ENCODE measurements at places on chromosomes 3 and 15.
A peak's percentile ranks its signal among the peaks of the same experiment; 100 is the strongest.

- DNase-seq, result no peak
These were observed 95.7 kb downstream of the DUT start for GRCh38 chr15:48426941-48427340.

- no peak for DNase-seq
These were observed 83.4 kb downstream of the CCK start for GRCh38 chr3:42182555-42182954.

- no peak for DNase-seq
These were observed 59.4 kb upstream of the TRPM1 start for GRCh38 chr15:31160740-31161495.

DNA sequence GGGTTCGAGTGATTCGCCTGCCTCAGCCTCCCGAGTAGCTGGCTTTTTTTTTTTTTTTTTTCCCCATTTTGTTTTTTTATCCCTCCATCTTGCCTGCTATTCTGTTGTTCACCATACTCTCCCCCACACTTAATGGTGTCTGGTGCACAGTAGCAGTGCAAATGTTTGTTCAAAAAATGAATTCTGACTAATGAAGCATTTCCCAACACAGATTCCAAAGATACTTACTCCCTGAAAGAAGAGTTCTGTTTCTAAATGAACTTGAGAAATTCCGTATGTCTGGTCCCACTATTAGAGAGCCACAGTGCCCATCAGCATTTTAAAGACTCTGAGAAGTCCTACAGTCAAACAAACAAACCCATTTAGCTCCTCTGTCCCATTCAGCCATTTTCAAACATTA lies 9.5 kb downstream of the EDEM1 start:
- no peak for DNase-seq

DNA sequence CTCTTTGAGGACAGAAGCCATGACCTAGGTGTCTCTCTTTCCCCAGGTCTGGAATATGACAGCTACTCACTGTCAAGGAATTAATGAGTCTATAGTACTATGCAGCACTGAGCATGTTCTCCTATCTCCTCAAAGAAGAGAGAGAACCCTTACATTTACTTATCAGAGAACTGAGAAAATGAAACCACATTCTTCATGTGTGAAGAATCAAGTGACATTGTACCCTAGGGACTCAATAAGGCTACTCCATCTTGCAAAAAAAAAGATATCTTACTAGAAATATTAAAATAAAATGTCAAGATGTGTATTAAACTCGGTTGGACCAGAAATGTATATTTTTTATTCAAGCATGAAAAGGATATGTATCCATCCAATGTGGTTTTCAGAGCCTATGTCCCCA lies 133.2 kb upstream of the COL8A1 start:
- no peak for DNase-seq

DNA sequence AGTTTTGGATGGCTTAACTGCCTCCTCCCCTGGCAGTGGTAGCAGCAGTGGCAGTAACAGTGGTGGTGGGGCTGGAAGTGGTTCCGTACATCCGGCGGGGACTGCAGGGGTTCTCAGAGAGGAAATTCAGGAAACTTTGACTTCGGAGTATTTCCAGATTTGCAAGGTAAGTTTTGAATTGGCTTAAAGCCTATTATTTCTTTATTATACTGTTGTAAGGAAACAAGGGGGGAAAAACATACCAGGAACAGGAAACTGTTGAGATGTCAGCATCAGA lies 1.5 kb downstream of the STXBP5L start:
- no peak for DNase-seq

DNA sequence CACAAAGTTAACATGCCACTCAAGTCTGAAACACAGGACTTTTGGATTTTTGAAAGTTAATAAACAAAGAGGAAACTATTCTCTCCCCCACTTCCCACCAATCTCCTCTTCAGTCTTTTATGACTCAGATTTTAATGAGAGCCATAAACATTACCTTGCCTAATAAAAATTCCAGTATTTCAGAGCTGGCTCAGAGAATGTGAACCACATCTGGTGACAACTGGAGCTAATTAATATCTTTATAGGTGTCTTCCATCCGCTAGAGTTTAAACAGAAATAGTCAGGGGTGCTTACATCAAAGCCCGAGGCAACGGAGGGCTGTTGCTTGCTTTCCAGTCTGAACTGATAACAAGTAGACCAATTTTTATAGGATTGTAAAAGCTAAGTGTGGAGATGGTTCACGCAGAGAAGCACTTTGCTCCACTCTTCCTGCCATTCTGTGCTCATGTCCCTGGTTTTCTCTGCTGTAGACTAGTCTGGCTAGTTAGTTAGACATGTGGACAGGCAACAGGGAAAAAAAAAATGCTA lies 363.6 kb downstream of the NR2F2 start:
- DNase-seq, result peak; percentile 54

DNA sequence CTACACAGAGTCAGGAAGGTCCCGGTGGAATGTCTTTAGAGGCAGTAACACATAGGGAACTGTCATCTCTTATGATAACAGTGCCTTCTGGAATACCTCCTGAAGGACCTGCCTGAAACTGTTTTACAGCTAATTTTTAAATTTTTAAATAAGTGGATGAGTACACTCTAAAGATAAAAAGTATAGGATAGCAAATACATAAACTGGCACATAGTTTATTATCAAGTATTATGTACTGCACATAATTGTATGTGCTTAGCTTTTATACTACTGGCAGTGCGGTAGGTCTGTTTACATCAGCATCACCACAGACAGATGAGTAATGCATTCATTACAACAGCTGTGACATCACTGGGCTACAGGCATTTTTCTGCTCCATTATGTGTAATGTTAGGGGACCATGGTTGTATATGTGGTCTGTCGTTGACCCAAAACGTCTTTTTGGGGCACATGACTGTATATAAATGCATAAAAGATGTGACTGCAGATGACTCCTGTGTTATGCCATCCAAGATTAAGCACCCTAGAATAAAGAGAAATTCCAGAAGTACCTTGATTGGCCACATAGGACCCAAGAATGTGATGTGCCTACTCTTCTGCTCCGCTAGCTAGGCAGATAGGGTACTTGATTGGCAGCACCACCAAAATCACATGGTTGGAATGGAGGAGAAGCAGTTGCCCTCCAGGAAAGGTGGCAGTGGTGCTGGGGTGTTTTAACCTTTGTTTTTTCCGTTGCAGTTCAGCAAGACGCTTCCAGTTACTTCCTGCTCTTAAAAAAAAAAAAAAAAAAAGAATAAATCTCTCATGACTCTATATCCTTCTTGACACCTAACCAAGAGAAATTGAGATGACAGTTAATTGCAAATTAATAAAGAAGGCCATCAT lies 3.3 kb downstream of the VPS8 start:
- no peak for DNase-seq

- no peak for DNase-seq
These were observed at the start of gene APBA2 for GRCh38 chr15:28885630-28886430. Gene APBA2, plus strand, starts transcription at chr15:28885974. Its CDS starts 167,911 bp downstream, at chr15:29053885.

GRCh38 chr3:42489937-42490227 lies 12.6 kb upstream of the VIPR1 start:
- no peak for DNase-seq

DNA sequence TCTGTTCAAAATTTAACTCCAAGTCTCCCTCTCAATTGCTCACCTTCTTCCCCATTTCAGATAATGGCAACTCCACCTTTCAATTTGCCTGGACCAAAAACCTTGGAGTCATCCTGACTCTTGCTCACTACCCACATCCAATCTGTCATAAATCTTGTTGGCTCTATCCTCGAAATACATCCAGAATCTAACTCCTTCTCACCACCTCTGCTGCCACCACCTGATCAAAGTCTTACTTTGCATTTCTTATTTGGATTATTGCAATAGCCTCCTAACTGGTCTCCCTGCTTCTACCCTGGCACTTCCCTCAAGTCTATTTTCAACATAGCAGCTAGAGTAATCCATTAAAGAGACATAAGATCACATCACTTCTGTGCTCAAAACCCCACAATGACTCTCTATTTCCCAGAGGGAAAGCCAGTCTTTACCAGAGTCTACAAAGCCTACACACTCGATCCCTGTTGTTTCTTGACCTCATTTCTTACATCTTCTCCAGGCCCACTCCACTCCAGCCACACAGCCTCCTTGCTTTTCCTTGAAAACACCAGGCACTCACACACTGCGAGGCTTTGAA lies 86.6 kb downstream of the GPR156 start:
- no peak for DNase-seq

DNA sequence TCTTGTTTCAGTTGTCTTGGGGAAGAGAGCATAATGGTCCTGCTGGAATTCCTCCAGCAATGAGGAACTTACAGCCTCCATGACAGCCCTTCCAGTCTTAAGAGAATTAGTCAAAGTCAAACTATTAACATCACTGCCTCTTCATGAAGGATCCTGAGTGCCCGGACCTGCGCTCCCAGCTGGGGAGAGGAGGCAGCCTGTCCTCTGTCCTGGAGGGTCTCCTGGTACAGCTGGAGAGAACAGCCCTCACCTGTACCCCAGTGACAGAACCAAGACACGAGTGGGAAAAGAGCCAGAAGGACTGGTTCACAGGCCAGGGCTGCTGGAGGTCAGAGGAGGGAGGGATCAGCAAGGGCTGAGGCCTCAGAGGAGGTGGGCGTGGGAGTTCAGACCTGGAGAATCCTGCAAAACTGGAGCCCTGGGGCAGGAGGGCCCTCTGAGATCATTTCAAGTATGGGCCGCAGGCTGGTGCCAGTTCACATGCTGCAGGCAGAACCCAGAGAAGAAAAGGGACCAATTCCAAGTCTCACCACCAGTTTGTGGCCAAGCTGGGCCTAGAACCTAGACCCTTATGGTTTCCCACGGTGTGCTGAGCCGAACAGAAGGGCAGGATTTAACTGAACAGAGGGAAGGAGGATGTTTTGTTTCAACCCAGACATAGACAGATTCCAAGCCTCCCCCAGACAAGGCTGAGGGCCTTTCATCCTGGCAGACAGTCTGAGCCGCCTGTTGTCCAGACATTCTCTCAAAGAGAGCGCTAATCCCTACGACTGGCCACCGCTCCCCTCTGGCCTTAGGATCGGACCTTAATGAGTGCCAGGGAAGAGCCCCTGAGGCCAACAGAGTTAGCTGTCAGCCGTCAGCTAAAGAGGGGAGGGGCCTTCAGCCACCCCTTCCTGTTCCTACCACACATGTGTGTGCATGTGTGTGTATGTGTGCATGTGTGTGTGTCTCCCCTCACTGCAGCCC lies 18.2 kb downstream of the LOXL1 start:
- DNase-seq, result no peak

- no peak for DNase-seq
These were observed 35.9 kb downstream of the CTXND1 start for GRCh38 chr15:80216141-80216540.

- DNase-seq, result no peak
These were observed 627 bp downstream of the NT5DC2 start for GRCh38 chr3:52532838-52533622.

GRCh38 chr15:37921527-37922385 lies 12.7 kb upstream of the TMCO5A start:
- peak; percentile 39 for DNase-seq

GRCh38 chr3:89527736-89528305 lies 420.4 kb downstream of the EPHA3 start:
- no peak for DNase-seq

DNA sequence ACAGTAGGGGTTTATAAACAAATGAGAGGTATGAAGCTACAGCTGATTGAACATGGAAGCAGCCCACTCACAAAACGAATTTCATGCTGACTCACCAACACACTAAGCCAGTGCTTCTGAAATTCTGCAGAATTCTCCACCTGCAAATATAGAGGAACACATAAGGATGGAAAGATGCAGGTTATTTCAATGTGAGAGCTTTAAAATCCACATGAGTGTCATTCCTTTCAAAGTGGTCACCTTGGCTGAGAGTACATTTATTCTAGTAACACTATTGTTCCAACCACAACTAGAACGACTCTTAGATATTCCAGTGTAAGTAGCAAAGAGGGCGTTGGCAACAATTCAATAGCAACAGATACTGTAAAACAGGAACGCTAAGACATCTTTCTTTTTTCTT lies 189.9 kb upstream of the TSC22D2 start:
- DNase-seq, result no peak

GRCh38 chr3:95356764-95357501 lies 1294.1 kb downstream of the NSUN3 start:
- DNase-seq, result no peak

DNA sequence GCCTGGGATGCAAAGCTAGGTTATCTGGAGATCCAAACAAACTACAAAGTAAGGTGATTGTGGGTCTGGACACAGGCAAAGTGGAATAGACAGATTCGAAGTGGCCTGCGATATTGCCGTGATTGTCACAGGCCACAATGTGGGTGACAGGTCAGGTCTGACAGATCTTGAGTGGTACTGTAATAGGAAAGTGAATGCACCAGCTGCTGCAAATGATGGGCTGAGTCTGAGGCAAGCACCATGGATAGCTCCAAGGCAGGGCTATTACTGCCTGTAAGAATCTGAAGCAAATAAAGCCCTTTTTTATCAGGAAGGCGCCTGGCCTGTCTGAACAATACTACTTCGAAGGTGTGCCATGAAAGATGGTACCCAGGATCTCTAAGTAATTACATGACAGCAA lies 10.0 kb downstream of the ARMC8 start:
- no peak for DNase-seq
